ENCODE measurements at places on chromosomes 5 and 9.

GRCh38 chr9:90070931-90071660 is 466.3 kb downstream of the GADD45G start:
- DNase-seq: no peak

- no peak for DNase-seq
Measured at GRCh38 chr5:131640043-131640856, 5.2 kb upstream of the RAPGEF6 start.

GRCh38 chr5:199197-199949 is 8.1 kb downstream of the LRRC14B start:
- no peak for DNase-seq

DNA sequence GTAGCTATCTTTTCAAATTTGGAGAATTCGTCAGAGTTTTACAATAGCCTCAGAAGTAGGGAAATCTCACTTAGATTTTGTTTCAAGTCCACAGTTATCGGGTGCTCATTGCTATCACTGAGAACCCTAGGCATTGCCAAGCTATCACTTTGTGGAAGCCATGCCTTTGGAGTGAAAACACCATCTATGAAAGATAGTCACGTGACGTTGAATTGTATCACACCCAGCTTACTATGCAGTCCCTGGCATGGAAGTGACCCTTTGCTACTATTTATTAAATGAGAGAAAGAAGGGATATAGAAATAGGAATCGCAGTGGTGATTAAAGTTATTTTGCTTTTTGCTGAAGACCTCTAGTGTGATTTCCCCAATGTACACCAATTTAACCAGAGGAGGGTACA is 97.2 kb downstream of the AOPEP start:
- no peak for DNase-seq

DNA sequence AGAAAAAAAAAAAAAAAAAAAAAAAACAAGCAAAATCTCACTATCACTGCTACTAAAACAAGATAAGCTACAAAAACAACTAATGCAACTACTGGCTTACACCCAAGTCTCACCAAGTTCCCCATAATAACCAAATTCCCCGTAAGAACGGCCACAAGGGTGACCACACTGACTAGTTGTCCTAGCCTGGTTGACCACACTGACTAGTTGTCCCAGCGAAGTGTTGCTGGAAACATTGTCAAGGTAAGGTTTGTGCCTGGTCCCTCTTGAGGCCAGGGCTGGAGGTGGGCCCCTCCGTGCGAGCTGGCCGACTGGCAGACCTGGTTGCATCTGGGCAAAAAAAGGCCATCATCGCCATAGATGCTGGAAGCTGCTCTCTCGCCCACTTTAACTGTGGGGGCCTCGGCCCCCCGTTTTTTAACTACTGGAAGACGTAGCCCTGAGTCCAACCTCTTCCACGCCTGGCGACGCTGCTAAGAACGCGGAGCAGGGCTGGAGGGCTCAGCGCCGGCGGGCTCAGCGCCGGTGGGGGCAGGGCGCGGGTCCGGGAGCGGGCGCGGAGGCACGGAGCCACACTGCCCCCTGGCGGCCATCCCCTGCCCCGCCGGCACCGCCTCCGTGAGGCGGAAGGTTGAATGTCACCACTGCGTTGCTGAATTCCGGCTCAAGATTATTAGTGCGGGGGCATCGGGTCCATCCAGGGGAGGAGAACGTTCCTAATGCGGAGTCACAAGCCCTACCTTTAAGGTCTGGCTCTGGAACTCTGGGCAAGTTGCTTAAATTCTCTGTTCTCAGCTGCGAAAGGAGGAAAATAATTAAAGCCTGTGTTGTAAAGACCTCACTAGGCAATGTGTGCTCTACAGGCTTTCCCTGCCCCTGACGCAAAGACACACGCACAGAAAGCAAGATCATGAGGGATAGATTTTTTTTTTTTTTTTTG is 84.0 kb downstream of the HSD17B3 start:
- peak; percentile 52 for DNase-seq

DNA sequence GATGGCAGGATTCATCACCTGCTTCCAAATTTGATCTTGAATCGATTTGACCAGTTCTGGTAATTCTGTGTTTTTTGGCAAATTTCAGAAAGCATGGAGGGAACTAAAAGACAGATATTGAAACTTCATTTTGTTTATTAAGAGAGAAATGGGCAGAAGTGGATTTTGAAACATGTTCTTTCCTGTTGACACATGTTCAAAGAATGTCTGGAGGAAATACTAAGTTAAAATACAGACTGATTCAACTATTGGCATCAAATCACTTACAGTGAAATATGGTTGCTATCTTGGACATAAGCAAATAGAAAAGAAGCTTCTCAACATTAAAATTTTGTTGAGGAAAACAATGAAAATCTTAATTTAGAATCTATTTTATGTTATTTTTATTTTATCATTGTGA is 19.3 kb upstream of the GZMK start:
- DNase-seq: no peak

Measured in T-helper 17 cell (primary cell).